ENCODE measurements at places on chromosomes 1 and 21.

DNA sequence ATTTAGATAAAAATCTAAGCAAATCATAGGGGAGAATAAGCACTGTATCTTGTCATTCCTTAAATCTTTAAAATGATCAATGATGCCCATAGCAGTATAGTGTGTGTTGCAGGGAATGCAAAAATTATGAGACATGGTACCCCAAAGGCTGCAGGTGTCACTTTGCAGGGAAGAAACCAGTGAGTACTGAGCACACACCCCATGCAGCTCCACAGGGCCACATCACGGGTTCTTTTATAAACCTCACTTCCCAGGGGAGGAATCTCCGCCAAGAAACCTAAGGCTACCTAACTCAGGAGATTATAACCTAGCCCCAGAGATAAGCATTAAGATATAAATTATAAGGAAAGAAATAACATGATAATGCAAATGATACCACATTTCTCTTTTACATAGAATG lies 115.6 kb downstream of the APP start:
- no peak for DNase-seq

DNA sequence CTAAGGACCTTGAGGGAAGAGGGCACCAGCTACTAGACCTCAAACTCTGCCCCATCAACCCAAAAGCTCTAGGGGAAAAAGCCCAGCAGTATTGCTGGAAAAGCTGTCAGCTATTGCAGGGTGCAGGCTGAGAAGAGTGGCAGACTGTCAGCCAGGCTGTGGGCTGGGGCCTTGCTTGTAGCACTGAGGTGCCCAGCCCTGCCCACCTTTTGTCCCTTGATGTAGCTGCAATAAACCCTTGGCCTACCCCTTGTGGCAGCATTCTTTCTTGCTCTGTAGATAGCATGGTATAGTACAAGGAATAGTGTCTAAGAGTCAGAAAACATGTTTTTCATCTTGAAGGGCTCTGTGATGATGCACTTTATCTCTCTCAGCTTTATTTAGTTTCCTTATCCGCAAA lies 39.4 kb downstream of the CDC14A start:
- DNase-seq, result no peak

DNA sequence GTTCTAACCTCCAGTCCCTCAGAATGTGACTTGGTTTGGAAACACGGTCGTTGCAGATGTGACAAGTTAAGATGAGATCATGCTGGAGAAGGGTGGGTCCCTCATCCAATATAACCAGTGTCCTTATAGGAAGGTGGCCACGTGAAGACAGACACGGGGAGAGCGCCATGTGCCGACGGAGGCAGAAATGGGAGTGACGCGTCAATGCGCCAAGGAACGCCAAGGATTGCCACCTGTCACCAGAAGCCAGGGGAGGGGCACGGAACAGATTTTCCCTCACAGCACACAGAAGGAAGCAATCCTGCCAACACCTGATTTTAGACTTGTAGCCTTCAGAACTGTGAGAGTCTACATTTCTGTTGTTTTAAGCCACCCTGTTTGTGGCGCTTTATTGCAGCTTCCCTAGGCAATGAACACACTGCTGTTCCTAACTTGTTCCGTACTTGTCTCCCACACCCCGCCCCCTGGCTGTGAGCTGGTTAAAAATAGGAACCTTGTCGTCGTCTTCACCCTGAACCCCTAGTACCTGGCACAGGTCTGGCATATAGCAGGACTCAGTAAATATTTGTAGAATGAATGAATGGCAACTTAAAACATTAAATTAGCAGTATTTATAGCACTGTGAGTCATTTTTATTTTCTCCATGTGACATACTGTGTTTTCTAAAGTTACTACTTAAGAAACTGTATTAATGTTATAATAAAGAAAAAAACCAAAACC lies 14.2 kb downstream of the RIMS3 start:
- no peak for DNase-seq

DNA sequence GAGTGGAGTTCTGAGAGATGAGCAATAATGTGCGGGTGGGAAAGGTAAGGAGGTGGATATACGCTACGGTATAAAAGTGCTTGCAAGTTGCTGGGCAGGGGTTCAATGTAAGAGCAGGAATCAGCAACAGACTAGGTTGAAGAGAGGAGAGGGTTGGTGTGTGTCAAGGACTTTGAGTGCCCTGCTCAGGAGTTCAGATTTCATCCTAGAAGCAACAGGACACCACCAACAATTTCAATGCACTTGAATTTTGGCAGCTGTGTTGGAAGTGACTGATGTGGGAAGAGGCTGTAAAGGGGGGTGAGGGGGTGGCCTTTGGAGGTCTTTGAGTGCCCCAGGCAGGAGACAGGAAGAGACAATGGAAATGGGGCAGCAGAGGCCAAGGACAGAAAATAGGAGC lies 57.3 kb downstream of the RHOU start:
- no peak for DNase-seq

Data from stimulated activated CD8-positive, alpha-beta memory T cell treated with anti-CD3 and anti-CD28 coated beads, Interleukin-4, amount 100 ng/mL, for 24 hours (primary cell).